ENCODE measurements at places on chromosomes 13 and 19. TPM values are rescaled to one million over a fixed set of nuclear protein-coding genes. Genes with fewer than 3 reads are reported as not detected.

PSG7 gene
- 0.09 TPM for total RNA-seq

CEACAM16 gene
- total RNA-seq, result not detected

APOC4 gene
- not detected for total RNA-seq

KCNN1 gene
- 0.22 TPM for total RNA-seq

All from A549 treated with DMSO at 1 μM for 4 hours (cell line).